HT-29 (cell line): ENCODE measurements at places on chromosomes 5 and 9.

DNA sequence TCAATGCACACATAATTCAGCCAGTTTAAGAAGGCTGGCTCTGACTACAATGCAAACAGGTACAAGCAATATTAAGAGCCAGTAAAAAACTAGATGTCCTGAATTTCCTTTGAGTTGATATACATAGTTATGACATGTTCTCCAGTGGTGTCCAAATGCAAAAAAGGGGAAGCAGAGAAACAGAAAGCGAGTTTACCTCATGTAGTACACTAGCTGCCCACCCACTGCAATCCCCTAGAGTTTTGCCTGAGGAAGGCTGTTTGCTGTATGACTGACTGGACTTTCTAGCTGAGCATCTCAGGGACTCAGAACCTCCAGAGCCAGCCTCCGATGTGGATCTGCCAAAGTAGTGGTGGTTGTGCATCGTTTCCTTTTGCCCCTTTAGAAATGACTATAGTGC, 44.8 kb upstream of the SLC1A3 start:
- no peak for DNase-seq

DNA sequence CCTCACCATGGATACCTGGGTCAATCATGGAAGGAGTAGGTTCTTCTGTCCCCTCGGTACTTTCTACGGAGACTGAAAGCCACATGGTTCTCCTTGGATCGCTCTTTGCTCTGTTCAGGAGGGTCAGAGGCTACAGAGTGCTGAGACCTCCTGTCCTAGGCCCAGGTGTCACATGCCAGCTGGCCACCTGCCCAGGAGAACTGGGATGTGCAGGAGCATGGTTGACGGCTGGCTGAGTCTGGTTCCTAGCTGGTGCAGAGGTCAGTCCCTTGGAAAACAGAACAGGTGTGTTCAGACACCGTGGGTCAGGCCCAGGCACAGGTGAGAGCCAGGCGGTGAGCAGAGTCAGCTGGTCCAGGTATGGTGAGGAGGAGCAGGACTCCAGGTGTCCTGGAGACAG, 416.3 kb downstream of the IRX1 start:
- DNase-seq = no peak

DNA sequence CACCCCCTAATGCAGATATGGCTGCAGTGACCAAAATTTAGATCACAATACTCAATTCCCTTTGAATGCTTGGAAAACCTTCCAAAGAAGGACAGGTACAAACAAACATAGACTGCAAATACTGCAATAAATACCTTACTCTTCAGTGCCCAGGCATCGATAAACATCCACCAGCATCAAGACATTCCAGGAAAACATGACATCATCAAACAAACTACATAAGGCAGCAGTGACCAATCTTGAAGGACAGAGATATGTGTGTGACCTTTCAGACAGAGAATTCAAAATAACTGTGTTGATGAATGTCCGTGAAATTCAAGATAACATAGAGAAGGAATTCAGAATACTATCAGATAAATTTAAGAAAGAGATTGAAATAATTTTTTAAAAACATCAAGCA, 488.6 kb downstream of the TLR4 start:
- DNase-seq = no peak

DNA sequence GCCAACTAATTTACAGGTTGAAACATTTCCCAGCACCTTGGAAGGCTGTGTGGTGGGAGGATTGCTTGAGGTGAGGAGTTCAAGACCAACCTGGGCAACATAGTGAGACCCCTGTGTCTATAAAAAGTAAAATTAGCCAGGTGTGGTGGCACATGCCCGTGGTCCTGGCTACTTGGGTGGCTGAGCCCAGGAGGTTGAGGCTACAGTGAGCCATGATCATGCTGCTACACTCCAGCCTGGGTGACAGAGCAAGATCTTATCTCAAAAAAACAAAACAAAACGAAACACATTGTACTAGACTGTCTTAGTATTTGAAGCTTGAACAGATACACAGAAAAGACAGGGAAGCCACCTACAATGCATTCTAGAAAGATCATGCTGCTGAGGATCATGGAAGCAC, 2.8 kb upstream of the HSDL2 start:
- DNase-seq = no peak

DNA sequence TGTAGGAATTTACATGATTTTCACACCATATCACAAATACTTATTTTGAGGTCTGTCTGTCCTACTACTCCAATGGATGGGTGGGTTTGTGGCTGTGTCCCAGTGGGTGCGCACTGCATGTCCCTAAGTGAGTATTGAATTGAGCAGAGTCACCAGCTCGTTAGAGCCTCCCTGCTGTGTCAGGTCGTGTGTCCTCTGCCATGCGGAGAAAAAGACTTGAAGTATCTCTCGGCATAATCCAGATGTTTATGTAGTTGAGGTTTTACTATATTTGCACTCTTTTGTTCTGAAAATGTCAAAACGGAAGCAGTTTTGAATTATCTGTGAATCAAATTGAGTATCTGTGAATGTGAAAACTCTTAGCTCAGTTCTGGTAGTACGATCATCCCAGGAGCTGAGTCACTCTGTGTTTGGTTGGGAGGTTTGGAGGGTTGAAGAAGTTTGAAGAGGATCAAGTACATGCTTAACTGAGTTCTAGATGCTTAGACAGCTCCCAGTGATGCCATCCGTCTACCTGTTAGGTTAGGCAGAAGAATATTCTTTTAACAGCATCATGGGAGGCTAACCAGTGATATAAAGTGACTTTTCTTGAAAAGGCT, 194.2 kb downstream of the TENT4A start:
- DNase-seq = no peak

- no peak for DNase-seq
Measured at GRCh38 chr5:138490648-138491283, 25.5 kb downstream of the EGR1 start.

- no peak for DNase-seq
Measured at GRCh38 chr5:68884144-68884754, 209.6 kb upstream of the SLC30A5 start.
